Activated CD4-positive, alpha-beta T cell treated with anti-CD3 and anti-CD28 coated beads, Interleukin-2, amount 10 ng/mL, durations not matched to agents 7 days and 5 days (primary cell): ENCODE measurements at places on chromosomes 11 and 22. TPM values are rescaled to one million over a fixed set of nuclear protein-coding genes. Genes with fewer than 3 reads are reported as not detected.

Gene OR56B4
- not detected for total RNA-seq

Gene OR6M1
- not detected for total RNA-seq

Gene KLHDC7B
- total RNA-seq = 16.0 TPM

Gene MACROD1
- 11.6 TPM for total RNA-seq

Gene KRTAP5-11
- not detected for total RNA-seq

Gene EXT2
- total RNA-seq = 26.7 TPM

Gene NAALADL1
- 6.3 TPM for total RNA-seq

Gene MS4A2
- total RNA-seq = not detected

Gene COPB1
- 99.3 TPM for total RNA-seq

Gene LINC01488
- not detected for total RNA-seq

Gene ATP5MG
- total RNA-seq = 272 TPM

Gene PTPRCAP
- 389 TPM for total RNA-seq

Gene CALCB
- 0.89 TPM for total RNA-seq

Gene RFPL2
- total RNA-seq = not detected

Gene MICAL3
- 21.4 TPM for total RNA-seq

Gene APOA5
- total RNA-seq = not detected

Gene ASCL3
- total RNA-seq = not detected

Gene CNIH2
- 2.5 TPM for total RNA-seq

Gene OVCH2
- total RNA-seq = not detected

Gene ANKRD49
- total RNA-seq = 36.8 TPM

Gene FGF3
- not detected for total RNA-seq

Gene APOL5
- not detected for total RNA-seq
